Stomach (tissue), 19 donors: ENCODE measurements at places on chromosomes 2 and 18.
A peak's percentile ranks its signal among the peaks of the same experiment; 100 is the strongest.

GRCh38 chr2:31197166-31197565, 20.1 kb downstream of the CAPN14 start:
- no peak overlapping the region for H3K27ac ChIP-seq
- DNase-seq, result no peak
- H3K36me3 ChIP-seq, result no peaks in the 10 kb centered on the region
- no peaks in the 10 kb centered on the region for H3K27me3 ChIP-seq
- no peaks in the 10 kb centered on the region for H3K4me1 ChIP-seq

GRCh38 chr2:237935740-237936452, 30.9 kb upstream of the UBE2F start:
- no peak overlapping the region for H3K4me3 ChIP-seq
- H3K27ac ChIP-seq, result no peak overlapping the region
- no peaks in the 10 kb centered on the region for H3K36me3 ChIP-seq
- H3K27me3 ChIP-seq, result no peaks in the 10 kb centered on the region

DNA sequence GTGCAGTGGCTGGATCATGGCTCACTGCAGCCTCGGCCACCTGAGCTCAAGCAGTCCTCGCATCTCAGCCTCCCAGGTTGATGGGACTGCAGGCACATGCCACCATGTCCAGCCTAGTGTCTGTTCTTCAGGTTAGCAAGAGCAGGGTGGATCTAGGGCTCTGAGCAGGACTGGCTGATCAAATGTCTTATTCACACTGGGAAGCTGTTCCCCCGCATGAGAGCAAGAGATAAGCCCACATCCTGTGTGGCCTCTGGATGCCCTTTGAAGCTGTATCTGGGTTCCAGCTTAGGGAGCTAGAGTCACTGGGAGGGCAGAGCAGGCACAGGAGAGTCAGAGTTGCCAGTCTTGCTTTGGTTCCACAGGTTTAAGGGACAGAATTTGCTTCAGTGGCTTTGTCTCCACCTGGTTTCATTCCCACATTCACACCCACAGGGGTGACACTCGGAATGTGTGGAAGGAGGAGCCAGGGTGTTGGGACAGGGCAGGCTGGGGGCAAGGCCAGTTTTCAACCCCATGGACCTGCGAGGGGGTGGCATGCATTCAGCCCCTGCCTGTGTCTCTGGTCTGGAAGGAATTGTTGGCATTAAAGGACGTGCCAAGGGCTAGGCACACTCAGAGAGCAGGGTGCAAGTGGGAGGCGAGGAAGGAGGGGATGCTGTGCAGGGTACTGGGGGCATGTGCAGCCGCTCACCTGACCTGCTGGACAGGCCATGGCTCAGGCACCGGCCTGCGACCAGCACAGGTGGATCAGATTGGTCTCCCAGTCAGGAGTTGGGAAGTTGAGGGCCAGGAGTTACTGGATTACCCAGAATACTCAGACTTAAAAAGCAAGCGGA, 24.5 kb downstream of the PTPN18 start:
- no peak overlapping the region for H3K4me3 ChIP-seq
- DNase-seq, result no peak
- no peaks in the 10 kb centered on the region for H3K27me3 ChIP-seq
- H3K27ac ChIP-seq, result no peak overlapping the region
- no peaks in the 10 kb centered on the region for H3K4me1 ChIP-seq

DNA sequence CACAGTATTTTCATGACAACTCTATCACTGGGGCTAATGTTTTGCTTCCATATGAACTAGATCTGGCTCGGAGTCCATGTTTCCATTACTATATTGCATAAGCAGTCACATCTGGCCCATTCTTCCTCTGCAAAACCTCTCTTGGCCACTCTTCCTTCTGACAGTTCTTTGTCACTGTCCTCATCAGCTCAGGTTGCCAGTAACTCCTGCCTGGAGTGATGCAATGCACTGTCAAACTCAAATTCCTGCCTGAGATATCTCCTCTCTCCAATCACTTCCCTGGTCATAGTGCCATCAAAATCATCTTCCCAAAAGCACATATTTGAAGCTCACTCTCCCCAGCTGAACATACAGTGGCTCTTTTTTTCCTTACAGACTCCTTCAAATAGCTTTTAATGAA, 66.1 kb downstream of the COLEC12 start:
- no peak overlapping the region for H3K27ac ChIP-seq
- peak; percentile 85 for DNase-seq
- no peak overlapping the region for H3K4me3 ChIP-seq
- no peaks in the 10 kb centered on the region for H3K4me1 ChIP-seq
